Lung (tissue), 17 donors: ENCODE measurements at places on chromosomes 7 and 10. TPM values are rescaled to one million over a fixed set of nuclear protein-coding genes. Genes with fewer than 3 reads are reported as not detected.

The KLF14 gene
- polyA plus RNA-seq: 0.30 TPM

- no peaks in the 10 kb centered on the region for H3K4me1 ChIP-seq
- H3K27ac ChIP-seq: no peak overlapping the region
- DNase-seq: no peak
- no peaks in the 10 kb centered on the region for H3K36me3 ChIP-seq
- H3K4me3 ChIP-seq: no peak overlapping the region
Observed at GRCh38 chr10:74330646-74331045, 179.6 kb downstream of the ADK start.

DNA sequence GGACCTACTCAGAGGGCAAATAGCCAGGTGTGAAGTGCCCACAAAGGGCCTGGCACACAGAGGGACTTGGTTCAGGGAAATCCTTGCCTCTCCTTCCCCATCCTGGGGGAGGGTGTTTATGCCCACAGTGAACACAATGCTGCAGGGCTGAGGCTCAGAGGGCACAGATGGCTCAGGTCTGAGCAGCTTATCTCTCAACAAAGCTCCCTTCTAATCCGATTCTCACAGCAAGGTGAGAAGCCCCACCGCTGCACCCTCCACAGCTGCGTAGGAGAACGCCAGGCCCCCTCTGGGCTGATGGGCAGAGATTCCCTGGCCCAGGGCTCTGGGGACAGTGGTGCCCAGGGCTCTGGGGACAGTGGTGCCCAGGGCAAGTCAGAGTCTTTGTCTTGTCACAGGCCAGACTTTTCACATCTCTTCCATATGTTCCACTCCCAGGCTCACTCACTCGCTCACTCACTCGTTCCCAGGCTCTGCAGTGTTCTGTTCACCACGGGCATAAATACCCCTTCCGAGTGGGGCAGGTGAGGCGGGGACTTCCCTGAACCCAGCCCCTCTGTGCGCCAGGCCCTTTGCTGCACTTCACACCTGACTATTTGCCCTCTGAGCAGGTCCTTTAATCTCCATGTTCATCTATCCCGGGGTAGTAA, 8.7 kb upstream of the CDHR1 start:
- H3K4me3 ChIP-seq: no peak overlapping the region
- H3K36me3 ChIP-seq: no peaks in the 10 kb centered on the region
- no peak overlapping the region for H3K27ac ChIP-seq
- no peaks in the 10 kb centered on the region for H3K4me1 ChIP-seq

The DNA2 gene
- 1.5 TPM for polyA plus RNA-seq

DNA sequence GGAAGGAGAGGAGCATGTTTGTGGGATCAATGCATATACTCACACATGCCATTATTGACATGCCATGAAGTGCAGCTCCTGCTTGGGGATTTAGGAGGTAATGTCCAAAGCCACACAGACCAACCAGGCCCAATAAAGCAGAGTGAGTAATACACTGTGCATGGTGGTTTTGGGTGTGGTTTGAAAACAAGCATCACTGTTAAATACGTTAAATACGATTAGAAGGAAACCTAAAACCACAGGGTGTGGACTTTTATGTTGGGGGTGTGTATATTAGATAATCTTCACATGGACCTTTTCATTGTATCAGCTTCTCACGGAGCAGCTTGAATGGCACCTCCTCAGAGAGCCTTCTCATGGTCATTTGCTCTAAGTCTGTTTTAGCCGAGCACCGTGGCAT, 10.4 kb upstream of the EIF3A start:
- H3K36me3 ChIP-seq: no peaks in the 10 kb centered on the region
- DNase-seq: no peak
- no peak overlapping the region for H3K27ac ChIP-seq
- H3K4me3 ChIP-seq: no peak overlapping the region
- no peaks in the 10 kb centered on the region for H3K27me3 ChIP-seq

The AGBL3 gene
- polyA plus RNA-seq: 2.0 TPM

- H3K27ac ChIP-seq: no peak overlapping the region
- no peaks in the 10 kb centered on the region for H3K27me3 ChIP-seq
- no peak for DNase-seq
Observed at GRCh38 chr10:15603446-15604011, 116.2 kb downstream of the ITGA8 start.

The GPNMB gene
- polyA plus RNA-seq: 47.7 TPM

DNA sequence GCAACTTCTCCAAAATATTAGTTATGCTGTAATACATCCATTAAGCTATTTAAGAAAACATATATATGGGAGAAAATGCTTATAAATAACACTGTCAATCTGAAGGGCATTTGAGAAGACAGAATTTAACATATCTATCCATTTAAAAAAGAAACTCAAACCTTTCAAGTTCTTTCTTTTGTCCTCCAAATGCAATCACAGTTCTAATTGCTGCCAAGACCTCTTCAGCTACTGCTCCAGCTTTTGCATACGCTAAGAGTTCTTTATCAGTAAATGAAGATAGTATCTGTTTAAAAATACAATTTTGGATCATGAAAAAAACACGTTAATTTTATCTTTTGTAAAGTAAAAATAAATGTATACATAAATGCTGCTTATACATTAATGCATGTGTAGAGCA, 39.6 kb downstream of the ABCB1 start:
- H3K27me3 ChIP-seq: no peaks in the 10 kb centered on the region
- no peak overlapping the region for H3K27ac ChIP-seq
- no peaks in the 10 kb centered on the region for H3K36me3 ChIP-seq
- DNase-seq: no peak

The HSPA14 gene
- polyA plus RNA-seq: 11.5 TPM

DNA sequence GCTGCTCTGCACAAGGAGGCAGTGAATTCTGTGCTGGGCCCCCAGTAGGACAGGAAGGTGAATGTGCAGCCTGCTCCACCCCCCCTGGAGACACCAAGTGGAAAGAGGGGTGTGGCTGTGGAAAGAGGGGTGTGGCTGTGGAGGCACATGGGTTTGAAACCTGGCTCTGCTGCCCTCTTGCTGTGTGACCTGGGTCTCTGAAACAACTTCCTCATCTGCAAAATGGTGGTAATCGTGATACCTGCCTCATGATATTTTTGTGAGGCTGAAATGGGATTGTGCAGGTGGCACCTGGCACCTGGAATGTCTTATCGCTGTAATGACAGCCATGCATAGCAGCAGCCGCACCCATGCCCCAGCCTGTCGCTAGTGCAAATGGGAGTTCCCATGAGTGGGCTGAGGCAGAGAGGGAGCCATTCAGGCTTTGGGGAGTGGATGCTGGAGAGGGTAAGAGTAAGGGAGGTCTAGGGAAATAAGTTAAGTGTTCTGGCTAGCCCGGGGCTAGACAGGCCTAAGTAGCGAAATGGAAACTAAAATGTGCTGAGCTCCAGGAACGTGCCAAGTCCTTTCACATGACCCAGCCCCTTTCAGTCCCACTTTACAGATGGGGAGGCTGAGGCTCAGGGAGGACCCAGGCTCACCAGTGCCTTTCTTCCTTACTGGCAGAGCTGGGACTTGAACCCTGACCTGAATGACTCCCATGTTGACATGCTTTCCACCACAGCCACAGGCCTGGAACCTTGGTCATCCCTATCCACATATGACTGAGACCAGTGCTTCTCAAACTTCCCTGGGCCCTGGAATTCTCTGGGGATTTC, 35.0 kb downstream of the C10orf105 start:
- H3K36me3 ChIP-seq: no peaks in the 10 kb centered on the region
- H3K4me1 ChIP-seq: peaks cover 12% of the 10 kb centered on the region
- no peak for DNase-seq
- no peaks in the 10 kb centered on the region for H3K27me3 ChIP-seq
- H3K4me3 ChIP-seq: no peak overlapping the region

The GPR85 gene
- 0.93 TPM for polyA plus RNA-seq

DNA sequence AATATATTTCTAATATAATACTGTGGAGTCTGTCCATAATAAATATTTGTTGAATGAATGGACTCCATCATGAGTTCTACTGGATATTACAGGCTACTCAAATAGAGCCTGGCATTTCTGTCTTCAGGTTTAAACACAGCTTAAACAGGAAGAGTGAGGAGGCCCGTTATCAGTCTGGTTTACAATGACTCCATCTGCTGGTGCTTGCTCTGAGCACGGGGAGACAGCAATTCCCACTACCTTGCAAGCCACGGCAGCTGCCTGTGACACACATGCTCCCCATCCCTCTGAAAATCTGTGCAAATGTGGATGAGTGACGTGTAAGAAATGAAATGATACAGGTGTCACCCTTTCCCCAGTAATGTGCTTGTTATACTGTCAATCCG, 293.5 kb upstream of the IMMP2L start:
- DNase-seq: peak; percentile 33
- H3K4me1 ChIP-seq: no peaks in the 10 kb centered on the region
- H3K27me3 ChIP-seq: no peaks in the 10 kb centered on the region
- peaks cover 20% of the 10 kb centered on the region for H3K36me3 ChIP-seq
- no peak overlapping the region for H3K27ac ChIP-seq
- no peak overlapping the region for H3K4me3 ChIP-seq

DNA sequence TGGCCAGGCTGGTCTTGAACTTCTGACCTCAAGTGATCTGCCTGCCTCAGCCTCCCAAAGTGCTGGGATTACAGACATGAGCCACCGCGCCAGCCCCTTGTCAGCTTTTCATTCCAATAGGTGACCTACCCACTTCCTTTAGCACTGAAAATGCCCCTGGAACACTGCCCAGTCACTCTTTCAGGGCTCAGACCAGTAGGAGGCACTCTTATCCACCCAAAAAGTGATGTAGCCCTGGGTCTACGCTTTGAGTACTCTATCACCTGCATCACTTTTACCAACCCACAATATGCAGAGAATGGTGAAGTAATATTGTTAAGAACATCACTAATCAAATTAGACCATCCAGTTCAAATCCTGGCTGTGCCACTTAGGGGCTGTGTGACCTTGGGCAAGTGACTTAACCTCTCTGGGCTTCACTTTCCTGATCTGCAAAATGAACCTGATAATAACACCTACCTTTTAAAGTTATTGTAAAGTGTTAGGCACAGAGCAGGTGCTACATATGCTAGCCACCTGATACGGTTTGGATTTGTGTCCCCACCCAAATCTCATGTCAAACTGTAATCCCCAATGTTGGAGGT, 5.2 kb downstream of the CALN1 start:
- H3K27ac ChIP-seq: no peak overlapping the region
- no peaks in the 10 kb centered on the region for H3K4me1 ChIP-seq
- DNase-seq: no peak
- no peaks in the 10 kb centered on the region for H3K36me3 ChIP-seq
- peaks cover 2% of the 10 kb centered on the region for H3K27me3 ChIP-seq

DNA sequence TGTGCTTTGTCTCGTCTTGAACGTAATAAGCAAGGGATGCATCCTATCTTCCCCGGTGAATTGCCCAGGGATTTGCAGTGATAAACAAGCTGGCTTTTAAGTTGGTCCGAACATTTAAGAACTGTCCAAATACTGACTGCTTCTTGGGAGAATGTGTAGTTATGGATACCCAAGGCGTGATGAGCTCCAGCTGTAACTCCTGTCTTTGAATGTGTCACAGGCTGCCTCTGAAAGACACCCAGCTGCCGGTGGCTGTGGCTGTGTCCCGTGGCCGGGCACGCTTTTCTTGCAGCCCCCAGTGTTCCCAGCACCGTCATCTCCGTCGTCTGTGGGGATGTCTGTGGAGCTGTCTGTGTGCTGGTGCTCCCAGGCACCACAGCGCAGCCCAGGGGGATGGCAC, 118.1 kb downstream of the GLRX3 start:
- H3K4me3 ChIP-seq: no peak overlapping the region
- peak; percentile 67 for DNase-seq
- no peaks in the 10 kb centered on the region for H3K27me3 ChIP-seq
- H3K27ac ChIP-seq: no peak overlapping the region

DNA sequence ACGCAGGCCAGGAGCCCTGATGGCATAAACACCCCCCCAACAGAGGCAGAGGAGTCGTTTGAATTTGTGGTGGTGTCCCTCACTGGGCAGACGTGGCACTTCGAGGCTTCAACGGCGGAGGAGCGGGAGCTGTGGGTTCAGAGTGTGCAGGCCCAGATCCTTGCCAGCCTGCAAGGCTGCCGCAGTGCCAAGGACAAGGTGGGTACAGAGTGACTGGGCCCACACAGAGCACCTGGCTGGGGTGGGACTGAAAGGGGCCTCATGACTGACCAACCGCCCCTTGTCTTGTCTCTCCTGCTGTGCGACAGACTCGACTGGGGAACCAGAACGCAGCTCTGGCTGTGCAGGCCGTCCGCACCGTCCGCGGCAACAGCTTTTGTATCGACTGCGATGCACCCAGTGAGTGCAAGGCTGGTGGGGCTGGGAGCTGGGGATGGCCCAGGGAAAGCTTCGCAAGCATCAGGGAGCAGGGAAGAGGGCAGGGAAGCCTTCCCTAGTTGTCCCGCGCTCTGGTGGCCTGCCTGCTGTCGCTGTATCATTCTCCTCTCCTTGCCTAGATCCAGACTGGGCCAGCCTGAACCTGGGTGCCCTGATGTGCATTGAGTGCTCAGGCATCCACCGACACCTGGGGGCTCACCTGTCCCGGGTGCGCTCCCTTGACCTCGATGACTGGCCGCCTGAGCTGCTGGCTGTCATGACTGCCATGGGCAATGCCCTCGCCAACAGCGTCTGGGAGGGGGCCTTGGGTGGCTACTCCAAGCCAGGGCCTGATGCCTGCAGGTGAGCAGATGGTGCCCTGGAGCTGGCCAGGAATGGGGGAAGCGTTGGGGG, 25.4 kb downstream of the GBX1 start:
- no peak overlapping the region for H3K27ac ChIP-seq
- H3K27me3 ChIP-seq: no peaks in the 10 kb centered on the region
- no peak overlapping the region for H3K4me3 ChIP-seq
- DNase-seq: no peak
- peaks cover 26% of the 10 kb centered on the region for H3K36me3 ChIP-seq
- peaks cover 7% of the 10 kb centered on the region for H3K4me1 ChIP-seq

GRCh38 chr7:92178928-92179924, at the start of gene LRRD1:
LRRD1 (minus strand) TSS chr7:92179142; CDS start chr7:92165202, 13,940 bp downstream.
- H3K27ac ChIP-seq: peak within 1 kb of the TSS; percentile 85
- peak within 1 kb of the TSS; percentile 51 for H3K4me3 ChIP-seq
- H3K4me1 ChIP-seq: no peaks in the 10 kb centered on the region
- DNase-seq: peak; percentile 88

The OR13A1 gene
- polyA plus RNA-seq: 0.28 TPM

The EVX1 gene
- polyA plus RNA-seq: not detected

DNA sequence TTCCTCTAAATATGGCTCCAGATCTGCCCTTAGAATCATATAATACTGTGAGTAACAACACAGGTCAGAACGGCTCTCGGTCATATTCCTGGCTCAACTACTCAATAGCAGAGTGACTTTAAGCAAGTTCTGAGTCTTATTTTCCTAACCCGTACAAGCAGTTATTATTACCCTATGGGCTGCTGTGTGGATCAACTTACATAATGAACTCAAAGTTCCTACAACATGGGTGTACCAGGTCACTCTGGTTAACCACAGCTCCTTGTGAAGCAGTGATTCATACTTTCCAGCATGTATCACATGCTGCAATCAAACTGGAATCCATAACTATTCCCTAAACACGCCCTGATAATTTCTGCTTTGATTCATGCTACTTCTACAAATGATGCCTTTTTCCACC, 107.3 kb downstream of the LRRN3 start:
- H3K4me1 ChIP-seq: no peaks in the 10 kb centered on the region
- no peak overlapping the region for H3K27ac ChIP-seq
- no peaks in the 10 kb centered on the region for H3K27me3 ChIP-seq
- no peak for DNase-seq
- no peak overlapping the region for H3K4me3 ChIP-seq

- no peak overlapping the region for H3K27ac ChIP-seq
- DNase-seq: no peak
- no peaks in the 10 kb centered on the region for H3K27me3 ChIP-seq
- no peak overlapping the region for H3K4me3 ChIP-seq
- peaks cover 20% of the 10 kb centered on the region for H3K4me1 ChIP-seq
Observed at GRCh38 chr7:51234139-51234538, 82.5 kb downstream of the COBL start.
